ENCODE measurements at places on chromosomes 2 and 18. TPM values are rescaled to one million over a fixed set of nuclear protein-coding genes. Genes with fewer than 3 reads are reported as not detected.

MC2R gene
- polyA plus RNA-seq = not detected

GCKR gene
- polyA plus RNA-seq = not detected

DNA sequence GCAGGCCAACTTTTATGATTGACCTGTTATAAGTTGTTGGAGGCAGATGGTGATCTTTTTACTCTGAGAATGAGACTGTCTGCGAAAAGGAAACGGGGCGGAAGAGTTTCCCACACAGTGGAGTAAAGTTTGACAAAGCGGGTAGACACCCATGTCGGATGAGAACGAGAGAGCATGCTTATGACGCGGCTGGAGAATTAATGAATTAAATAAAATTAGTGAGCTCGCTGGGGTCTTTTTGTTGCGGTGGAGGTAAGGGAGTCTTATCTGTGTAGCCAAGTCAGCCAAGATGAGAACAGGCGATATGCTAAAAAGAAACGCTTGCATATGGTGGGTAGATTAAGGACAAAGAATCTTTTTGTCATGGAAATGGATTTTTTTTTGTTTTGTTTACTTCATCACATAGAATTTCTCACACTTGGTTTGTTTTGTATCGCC lies 1.8 kb downstream of the SALL3 start:
- DNase-seq = no peak

FRZB gene
- polyA plus RNA-seq = 10.0 TPM

DNA sequence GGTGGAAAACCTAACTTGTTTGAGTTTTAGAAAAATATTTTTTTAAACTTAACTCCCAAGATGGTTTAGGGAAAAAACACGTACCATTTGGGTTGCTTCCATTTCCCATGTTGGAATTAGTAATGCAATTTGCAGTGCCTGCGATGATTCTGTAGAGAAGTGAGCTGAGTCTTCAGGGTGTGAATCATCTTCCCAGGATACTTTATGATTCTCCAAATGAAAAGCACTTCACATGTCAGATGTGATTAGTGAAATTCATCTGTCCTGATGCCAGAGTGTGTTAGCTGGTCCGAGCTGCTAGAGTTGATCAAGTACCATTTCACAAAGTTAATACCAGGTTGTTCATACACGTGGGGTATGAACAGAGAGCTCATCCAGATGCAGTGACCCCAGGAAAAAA lies 59.1 kb downstream of the ACOXL start:
- DNase-seq = no peak

POU3F3 gene
- polyA plus RNA-seq = 119 TPM

SLC30A3 gene
- polyA plus RNA-seq = 9.2 TPM

DNA sequence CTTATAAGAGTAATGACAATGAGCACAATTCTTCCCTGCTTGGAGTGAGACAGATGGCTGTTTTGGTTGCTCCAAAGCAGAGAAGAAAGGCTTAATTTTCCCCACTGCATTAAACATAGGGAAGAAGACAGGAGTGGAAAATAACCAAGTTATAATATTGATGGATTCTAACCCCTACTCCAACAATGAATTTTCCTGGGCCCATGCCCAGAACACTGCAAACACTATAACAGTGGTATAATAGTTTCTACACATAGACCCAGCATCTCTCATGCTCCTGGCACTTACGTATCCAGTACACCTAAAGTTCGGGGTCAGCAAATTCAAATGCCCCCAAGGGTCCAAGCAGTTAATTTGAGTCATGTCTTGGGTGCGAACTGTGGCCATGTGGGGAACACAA lies 613.4 kb downstream of the PLCL1 start:
- DNase-seq = no peak

NTSR2 gene
- polyA plus RNA-seq = not detected

DNA sequence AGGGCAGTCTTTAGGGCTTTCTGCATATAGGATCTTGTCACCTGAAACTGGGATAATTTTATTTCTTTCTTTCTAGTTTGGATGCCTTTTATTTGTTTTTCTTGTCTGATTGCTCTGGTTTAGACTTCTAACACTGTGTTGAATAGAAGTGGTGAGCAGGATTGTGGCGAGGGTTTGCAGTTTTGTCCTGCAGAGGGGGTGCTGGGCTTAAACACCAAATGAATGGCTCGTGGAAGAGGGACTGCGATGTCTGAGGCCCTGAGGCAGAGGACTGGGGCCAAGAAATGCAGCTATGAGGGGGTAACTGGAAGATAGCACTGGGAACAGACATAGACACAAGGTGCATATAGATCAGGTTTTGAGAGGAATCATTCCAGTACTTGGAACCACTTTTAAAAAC lies 20.5 kb downstream of the UBE2F start:
- DNase-seq = no peak

LIMS4 gene
- polyA plus RNA-seq = 0.90 TPM

DNA sequence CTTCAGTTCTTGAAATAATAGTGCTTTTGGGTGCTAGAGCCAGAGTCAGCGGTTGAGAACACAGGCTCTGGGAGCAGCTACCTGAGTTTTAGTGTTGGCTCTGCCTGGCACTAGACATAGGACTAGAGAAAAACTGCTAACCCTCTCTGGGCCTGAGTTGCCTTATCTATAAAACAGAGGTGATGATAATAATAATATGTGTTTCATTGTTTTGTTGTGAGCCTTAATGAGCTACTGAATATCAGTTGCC lies 391.7 kb downstream of the PTPRM start:
- no peak for DNase-seq

DNA sequence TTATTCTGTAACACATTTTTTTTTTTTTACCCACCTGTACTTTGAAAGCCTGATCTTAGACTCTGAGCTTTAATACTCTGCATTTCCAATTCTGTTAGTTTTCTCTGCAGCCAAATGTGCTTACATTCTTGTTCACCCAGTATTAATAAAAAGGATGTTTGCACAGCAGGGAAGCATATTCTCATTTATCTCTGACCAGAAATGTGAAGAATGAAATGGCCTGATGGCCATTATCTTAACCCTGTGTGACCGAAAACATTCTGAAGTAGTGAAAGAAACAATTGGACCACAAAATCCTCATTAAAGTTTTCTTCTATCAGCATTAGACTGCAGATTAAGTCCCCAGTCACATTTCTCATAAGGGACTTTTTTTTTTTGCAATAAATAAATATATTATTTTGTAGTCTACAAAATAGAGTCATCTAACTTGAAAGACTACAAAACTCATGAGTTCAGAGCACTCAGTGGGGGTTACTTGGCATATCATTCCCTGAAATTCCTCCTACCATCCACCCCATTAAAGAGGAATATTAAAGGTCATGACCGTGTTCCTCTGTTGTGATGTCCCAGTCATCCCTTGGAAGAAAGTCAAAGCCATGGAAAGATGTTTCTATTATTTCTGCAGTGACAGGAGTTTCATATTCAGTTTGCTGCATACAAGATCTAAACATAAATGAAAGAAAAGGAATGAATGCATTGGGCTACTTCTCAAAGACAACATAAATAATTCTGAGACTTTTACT lies 364.4 kb downstream of the RND3 start:
- no peak for DNase-seq

REG1B gene
- polyA plus RNA-seq = not detected

DNA sequence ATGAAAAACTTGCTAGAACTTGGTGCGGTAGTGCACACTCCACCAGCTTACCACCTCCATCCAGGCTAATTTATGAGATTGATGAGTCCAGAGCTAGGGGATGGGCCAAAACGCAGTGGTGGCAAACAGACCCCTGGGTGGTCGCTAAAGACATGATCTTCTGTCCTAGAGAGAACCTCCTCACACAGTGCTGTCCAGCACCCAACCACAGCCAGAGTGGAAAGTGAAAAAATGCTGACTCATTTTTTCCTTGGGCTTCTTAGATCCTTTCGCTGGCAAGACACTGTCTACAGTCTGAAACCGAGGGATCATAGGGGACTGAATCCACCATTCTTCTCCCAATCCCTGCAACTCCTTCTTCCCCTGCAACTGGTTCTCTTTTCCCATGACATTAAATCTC lies 4.1 kb downstream of the ANTXR1 start:
- DNase-seq = no peak

All from renal cortex interstitium (tissue), 15 donors.